Stimulated activated naive CD8-positive, alpha-beta T cell treated with anti-CD3 and anti-CD28 coated beads, Interleukin-15, amount 100 ng/mL, for 72 hours (primary cell): ENCODE measurements at places on chromosomes 3 and 15.

DNA sequence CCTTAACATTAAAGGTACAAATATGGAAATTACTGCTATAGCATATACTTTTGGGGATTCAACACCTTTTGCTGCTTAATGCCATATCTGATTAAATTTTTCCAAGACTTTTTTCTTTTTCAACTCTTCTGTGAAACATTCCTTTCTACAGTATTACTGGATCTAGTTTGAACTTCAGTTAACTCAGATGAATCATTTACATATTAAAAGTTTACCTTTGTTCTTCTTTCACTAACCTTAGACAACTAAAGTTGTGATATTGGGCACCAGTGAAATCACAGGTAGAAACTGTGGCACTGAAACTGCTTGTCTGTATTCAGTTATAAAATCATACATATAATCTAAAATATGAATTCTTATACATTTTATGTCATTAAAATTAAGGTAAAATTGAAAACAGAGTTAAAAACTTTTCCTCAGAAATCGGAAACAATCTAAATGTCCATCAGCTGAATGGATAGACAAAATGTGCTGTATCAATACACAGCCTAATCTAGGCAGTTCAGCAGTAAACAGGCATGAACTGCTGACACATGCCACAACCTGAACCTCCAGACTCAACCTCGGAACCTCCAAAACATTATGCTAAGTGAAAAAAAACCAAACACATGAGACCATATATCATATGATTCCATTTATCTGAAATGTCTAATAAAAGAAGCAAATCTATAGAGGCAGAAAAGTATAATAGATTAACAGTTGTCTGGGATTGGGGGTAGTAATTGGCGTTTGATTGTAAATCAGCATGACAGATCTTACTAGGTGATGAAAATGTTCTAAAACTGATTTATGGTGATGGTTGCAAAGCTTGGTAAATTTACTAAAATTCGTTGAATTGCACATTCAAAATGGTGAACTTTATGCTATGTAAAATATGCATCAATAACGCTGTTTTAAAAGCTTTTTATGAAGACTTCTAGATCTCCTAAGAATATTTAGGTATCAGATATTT, 50.0 kb downstream of the PPARG start:
- DNase-seq: no peak

GRCh38 chr15:57675481-57676181, 30.9 kb upstream of the POLR2M start:
- no peak for DNase-seq

- no peak for DNase-seq
These were observed 176.3 kb downstream of the ERC2 start for GRCh38 chr3:56291953-56292352.

GRCh38 chr15:39102431-39102830, 478.4 kb upstream of the THBS1 start:
- DNase-seq: no peak

DNA sequence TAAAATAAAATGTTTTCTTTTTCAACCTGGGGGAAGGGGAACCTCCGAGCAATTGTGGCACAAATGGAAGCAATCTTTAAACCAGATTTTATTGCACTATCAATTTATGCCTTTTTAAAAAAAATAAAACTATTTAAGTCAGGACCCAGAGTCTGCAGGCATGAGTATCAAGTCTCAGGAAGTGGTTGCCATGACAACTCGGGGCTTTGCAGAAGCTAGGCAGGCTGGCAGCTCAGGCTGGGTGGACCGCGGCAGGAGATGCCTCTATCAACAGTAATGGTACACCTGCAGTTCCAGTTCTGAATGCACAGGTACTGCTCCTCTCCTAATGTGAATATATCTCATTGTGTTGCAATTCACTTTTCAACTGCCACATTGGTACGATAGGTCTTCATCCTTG, 447.7 kb downstream of the GABRG3 start:
- DNase-seq: no peak

DNA sequence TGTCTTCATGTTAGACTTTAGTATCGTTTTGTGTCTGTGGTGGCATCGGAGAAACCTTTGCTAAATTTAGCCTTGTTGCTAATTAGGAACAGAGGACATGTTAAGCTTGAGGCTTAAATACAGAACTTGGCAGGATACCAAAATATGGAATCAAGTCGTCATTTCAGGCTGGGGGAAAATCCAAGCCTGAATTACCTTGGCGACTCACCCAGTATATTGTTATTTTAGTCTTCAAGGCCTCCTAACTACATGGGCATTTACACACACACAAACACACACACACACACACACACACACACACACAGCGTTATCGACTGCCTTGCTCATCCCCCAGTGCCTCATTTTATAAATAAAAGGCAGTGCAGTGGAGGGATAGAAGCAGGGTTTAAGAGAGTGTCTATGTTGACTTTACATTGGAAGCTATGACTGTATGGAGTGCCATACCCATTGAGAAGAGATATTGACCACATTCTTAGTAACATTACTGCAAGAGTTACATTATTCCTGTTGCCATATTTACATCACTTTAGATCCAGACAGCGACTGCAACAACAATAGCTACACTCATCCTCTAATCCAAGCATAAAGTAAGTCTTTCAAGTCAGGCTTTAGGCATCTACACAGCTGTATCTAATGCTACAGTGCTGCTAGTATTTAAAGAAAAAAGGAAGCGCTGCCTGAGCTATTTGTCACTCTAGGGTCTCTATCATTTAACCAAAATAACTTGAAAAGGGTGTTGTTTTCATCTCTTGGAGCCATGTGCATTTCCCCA, 210.8 kb upstream of the SEMA6D start:
- no peak for DNase-seq

DNA sequence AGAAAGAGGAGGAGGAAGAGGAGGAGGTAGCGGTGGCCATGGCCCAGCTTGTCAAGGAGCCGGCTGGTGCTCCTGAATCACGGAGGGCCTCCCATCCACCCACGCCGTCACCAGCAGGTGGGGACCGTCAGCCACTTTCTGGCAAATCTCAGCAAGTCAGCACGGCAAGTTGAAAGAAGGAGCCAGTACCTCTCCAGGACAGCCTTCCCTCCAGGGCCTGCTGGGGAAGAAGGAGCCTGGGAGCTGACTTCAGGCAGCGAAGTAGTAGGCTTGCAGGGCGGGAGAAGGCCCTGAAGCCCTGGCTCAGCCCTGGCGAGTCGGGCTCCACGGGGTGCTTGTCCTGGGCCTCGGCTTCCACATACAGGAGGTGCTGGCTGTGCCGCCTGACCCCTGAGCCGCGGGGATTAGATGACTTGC, 99.2 kb upstream of the TRPM1 start:
- DNase-seq: peak; percentile 57

DNA sequence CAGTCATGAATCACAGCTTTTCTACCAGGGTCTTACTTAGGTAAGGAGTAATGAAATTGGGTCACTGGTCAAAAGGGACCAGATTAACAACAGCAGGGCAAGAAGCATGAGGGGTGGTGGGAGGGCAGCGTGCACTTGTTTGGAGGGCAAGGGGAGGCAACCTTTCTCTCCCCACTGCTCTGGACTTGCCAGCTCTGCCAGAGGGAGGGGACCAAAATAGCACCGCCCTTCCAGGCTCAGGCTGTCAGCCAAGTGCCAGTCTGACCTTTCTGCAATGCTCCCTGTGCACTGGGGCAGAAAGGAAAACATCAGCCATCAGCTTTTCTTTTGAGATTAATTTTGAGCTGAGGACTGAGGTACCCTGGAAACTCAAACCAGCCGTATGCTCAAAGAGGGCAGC, 4.5 kb upstream of the ULK3 start:
- no peak for DNase-seq

GRCh38 chr3:121998611-121999473, 23.2 kb downstream of the ILDR1 start:
- DNase-seq: no peak

DNA sequence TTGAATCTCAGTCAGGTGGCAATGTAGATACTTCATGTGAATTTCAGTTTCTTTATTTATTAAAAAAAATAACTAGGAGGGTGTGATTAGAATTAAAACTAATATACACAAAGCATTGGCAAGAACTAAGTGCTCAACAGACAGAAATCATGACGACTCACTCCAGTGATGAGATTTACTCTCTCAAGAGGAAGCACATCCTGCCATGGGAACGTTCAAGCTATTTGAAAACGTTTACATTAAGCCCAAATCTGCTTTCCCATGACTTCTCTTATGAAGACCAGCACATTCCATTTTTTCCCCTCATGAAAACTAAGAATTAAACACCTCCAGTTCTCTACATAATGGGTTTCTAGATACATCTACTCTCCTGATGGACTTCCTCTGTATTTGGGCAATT, 8.5 kb downstream of the WDR53 start:
- DNase-seq: no peak

- DNase-seq: no peak
These were observed 26.7 kb upstream of the KLHL6 start for GRCh38 chr3:183582161-183582560.

DNA sequence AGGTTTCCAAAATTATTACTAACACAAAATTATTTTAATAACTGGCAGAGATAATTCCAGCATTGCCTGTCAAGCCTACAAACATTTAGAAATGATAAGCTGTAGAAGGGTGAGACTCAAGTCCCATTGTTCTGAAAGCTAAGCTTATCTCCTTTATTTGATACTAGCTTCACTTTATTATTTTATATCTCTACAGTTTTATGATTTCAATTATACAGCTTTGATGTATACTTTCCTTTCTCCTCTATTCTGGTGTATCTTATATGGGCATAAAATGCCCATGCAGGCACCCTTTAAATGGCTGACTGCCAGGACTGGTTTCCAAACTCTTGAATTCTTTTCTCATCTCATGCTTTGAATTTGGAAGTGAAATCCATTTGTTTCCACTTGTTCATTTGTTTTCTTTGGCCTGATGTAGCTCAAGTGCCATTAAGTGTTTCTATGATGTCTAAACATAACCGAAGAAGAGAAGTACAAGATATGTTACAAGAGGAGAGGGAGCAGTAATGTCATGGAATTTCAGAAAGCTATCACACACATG, 372.1 kb upstream of the ARHGEF26 start:
- DNase-seq: no peak

DNA sequence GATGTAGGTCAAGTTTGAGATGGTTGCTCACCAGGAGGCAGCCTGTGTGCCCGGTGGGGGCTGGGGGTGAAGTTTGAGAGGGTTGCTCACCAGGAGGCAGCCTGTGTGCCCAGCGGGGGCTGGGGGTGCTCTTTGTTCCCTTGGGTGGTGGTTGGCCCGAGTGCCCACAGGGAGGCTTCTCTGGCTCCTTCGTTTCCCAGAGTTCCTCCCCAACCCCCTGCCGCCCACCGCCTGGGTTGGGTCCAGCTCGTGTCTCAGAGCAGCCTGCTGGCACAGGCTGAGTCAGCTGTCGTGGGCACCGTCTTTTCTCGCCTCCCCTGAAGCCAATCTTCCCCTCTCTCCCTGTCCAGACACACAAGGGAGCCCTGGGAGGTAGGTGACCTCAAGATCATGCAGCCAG, 3.1 kb downstream of the APBA2 start:
- no peak for DNase-seq

GRCh38 chr3:120353463-120353862, 4.3 kb upstream of the LRRC58 start:
- no peak for DNase-seq

- DNase-seq: no peak
These were observed 190.5 kb upstream of the NECTIN3 start for GRCh38 chr3:110881069-110881468.

DNA sequence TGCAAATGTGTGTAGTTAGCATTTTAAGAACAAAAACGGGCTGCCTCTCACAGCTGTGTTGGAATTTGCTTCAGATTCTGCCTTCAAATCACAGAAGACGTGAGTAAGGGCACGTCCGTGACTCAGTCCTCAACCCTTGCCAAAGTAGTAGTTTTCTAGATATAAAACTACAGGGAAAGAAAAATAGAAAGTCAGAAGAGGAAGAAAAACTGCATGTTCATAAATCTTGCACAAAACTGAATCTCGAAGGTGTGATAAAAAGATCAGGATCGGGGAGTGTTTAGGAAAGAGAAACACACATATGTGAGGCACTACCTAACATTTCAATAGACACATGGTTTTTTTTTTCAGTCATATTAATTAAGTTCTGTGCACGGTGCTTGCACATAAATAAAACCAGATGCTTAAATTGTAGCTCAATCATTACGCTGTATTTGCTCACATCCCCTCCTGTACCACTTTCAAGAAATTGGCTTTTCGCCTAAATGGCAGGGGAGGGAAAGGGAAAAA, 71.7 kb downstream of the P3H2 start:
- DNase-seq: no peak

DNA sequence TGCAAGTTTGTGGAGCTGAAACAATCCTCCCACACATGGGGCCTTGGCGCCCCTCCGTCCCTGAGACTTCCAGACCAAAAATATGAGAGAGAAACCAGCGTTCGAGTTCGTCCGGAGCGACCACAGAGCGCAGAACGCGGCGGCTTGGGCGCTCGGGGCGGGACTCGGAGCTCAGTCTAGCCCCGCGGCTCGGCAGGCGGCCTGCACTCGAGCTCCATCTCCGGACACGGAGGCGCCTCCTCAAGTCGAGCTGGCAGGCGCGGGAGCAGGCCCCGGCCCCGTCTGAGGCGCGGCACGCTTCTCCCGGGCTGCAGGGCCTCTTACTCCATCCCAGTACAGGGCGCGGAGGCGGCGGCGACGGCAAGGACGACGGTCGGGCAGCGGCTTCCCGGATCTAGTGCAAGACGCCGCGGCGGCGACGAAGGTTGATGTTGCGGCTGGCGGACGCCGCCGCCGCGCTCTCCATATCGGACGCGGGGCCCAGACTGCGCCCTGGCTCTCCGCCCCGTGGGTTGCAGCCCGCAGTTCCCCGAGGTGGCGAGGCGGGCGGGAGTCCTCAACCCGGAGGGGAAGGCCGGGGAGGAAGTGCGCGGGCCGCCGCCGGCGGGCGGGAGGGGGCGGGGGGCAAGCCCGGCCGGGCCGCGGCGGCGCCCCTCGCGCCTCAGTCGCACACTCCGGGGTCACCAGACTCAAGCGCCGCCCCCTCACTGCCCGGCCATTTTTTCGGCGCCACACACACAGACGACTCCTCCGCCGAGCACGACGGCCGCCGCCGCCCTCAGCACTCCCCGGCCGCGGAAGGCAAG, 674 bp downstream of the MSL2 start:
- peak; percentile 86 for DNase-seq

DNA sequence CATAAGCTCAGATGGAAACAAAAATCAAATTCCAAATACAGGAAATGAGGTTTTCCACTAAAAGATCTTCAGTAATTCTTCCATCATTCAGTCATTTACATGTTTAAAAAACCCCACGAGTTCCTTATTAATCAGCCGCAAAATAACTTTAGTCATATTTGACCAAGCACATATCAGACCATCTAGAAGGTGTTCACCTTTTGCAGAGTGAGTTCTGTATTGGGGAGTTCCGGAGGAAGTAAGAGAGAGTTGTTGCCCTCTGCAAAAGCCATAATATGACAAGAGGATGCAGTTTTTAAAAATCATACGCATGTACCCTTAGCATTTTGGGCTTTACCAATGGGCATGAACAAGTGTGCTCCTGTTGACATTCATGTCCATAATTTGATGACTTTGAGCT, 61.6 kb downstream of the CCR1 start:
- DNase-seq: no peak
